ENCODE measurements at places on chromosomes 11 and 22. TPM values are rescaled to one million over a fixed set of nuclear protein-coding genes. Genes with fewer than 3 reads are reported as not detected.

Gene SOX6
- total RNA-seq = not detected

GRCh38 chr11:129985823-129986222, 16.8 kb downstream of the PRDM10 start:
- DNase-seq = no peak

Gene NAV2
- total RNA-seq = 14.9 TPM

DNA sequence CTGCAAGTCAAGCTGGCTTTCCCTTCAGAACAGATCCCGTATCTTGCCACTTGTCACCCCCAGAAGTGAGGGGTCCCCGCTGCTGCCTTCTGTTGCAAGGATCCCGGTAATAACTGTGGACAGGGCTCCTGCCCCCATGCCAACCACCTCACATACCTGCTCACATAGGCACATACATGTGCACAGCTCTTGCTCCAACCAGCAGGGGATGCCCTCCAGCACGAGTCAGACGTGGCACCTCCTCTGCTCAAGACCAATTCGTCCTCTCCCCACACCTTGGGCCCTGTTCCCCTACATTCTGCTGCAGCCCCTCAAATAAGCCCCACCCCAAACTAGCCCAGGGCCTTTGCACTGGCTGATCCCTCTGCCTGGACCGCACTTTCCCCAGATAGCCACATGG, 163.3 kb downstream of the CRYBB2 start:
- no peak for DNase-seq

Gene NRGN
- 20.3 TPM for total RNA-seq

DNA sequence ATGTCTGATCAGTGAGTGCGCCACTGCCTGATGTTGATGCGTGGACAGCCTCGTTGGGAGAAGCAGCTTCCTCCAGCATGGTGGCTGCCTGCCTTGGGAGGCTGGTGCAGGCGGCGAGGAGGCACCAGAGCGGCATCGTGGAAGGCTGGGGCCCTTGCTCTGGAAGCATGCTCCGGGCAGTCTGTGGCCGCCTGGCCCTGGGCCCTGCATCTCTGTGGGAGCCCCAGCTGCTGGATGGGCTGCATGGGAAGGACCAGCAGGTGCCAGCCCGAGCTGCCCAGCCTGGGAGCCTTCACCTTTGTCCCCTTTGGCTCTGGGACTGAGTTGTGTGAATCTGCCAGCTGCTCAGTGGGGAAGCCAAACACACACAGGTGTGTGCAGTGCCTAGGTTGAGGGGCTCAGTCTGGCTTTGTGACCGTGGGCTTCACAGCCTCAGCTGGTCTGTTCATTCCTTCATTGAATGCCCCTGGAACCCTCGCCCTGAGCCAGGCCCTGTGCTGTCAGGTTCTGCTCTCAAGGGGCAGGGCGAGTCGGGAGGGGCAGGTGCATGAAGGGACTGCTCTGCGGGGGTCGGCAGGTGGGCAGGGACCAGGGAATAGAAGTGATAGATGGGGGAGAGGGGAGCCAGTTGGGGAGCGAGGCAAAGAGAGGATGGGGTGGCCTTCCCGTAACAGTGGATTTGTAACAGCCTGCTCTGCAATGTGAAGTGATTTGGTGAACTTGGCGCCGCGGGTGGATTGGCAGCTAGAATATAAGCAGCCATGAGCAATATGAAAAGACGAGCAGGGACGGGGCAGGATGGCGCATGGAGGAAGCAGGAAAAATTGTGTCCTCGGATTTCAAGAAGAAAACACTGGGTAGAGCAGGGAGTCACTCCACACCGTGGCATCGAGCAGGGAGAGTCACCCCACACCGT, 354.2 kb downstream of the TBC1D22A start:
- DNase-seq = no peak

- peak; percentile 88 for DNase-seq
Observed at GRCh38 chr11:126352934-126353801, 2.3 kb upstream of the ST3GAL4 start.

GRCh38 chr22:21738081-21738480, 2.5 kb upstream of the YPEL1 start:
- DNase-seq = no peak

- DNase-seq = peak; percentile 84
Observed at GRCh38 chr22:37196539-37197450, 8.7 kb upstream of the C1QTNF6 start.

Gene SLC22A12
- total RNA-seq = not detected

Gene GAB2
- 10.7 TPM for total RNA-seq

DNA sequence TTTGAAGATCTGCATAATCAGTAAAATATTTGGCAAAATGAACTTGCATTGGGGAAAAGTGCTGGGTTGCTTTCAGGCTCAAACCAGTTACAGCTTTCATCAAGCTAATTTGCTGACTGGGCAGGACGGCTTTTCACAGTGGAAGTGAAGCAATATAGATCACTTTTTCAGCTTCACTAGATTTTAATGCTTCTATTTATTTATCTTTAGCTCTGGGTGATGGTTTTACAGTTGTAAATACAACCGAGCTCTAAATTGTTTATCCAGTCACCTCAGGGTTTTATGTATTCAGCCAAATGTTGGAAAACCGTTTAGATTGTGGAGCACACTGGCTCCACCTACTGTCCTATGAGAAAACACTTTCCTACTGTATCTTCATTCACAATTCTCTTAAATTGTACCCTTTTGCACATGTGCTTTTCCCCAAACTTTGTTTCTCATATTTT, 58.2 kb downstream of the ACER3 start:
- peak; percentile 82 for DNase-seq

- no peak for DNase-seq
Observed at GRCh38 chr22:27876684-27877083, 42.4 kb downstream of the PITPNB start.

Gene ANKK1
- not detected for total RNA-seq

- no peak for DNase-seq
Observed at GRCh38 chr22:30143265-30143664, 63.0 kb downstream of the HORMAD2 start.

Gene MAPK12
- total RNA-seq = 22.4 TPM

DNA sequence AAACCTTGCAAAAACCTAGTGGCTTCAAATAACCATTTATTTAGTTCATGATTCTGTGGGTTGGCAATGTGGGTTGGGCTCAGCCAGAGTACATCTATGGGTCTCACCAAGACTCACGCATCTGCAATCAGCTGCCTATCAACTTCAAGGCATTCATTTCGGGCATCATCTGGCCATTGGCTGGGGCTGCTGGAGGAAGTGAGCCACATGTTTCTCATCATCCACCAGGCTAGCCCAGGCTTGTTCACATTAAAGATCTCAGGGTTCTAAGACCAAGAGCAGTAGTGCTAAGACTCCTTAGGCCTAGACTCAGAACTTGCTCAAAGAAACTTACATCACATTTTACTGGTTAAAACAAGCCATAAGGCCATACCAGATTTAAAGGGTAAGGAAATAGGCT, 478.9 kb upstream of the ARHGAP42 start:
- no peak for DNase-seq

Gene KCNE3
- total RNA-seq = 0.73 TPM

Gene MRGPRE
- total RNA-seq = not detected

Gene PKP3
- 222 TPM for total RNA-seq

Data from PC-3 (cell line).